ENCODE measurements at places on chromosomes 13 and 19.

GRCh38 chr13:81563091-81563490 lies 1222.2 kb upstream of the SPRY2 start:
- no peak for DNase-seq

DNA sequence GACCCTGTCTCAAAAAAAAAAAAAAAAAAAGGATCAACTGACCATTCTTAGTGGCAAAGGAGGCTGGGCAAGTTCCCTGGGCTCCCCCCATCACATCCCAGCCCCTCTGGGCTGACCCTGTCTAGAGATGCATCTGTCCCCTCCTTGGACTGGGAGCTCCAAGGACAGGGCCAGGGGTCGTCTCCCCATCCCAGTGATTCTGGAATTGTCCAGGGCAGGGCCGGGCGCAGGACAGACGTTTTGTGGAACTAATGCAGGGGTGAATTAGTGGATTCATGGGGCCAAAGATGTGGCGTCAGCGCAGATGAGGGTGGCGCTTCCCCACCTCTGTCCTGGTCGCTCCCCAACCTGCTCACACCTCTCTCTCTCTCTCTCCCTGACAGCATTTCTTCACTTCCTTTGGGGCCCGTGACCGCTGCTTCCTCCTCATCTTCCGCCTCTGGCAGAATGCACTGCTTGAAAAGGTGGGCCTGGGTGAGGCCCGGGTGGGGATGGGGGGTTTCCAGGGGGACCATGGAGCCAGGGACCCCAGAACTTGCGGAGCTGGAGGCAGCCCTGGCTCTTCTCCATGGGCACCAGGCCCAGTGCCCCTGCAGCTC lies 11.1 kb downstream of the GRAMD1A start:
- DNase-seq, result no peak

- DNase-seq, result no peak
These were observed 4.1 kb downstream of the TECR start for GRCh38 chr19:14533450-14533849.

DNA sequence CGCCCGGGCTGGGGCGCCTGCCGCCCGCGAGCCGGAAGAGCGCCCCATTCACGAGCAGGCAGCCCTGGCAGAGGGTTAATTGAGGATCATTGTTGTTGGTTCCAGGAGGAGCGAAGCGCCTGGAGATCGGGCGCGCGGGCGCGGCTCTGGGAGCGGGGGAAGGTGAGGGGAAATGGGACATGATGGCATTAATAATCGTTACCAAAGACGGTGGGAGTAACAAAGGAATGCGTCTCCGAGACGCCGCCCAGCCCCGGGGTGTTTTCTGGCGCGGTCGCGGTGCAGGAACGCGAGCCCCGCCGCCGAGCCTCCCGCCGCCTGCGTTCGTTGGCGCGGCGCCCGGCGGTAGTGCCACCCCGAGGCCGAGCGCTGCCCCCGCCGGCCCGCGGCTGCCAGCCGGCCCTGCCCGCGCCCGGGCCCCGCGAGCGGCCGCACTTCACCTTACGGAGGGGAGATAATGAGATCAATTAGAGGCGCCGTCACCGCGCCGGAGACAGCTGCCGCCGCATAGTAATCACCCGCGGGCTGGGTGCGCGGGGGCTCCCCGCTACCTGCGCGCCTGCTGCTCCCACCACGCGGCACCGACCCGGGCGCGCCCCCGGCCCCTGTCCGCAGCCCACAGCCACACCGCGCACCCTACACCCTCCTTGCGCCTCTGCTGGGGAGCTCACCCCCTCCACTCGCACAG lies 2.8 kb downstream of the ZNF536 start:
- no peak for DNase-seq

DNA sequence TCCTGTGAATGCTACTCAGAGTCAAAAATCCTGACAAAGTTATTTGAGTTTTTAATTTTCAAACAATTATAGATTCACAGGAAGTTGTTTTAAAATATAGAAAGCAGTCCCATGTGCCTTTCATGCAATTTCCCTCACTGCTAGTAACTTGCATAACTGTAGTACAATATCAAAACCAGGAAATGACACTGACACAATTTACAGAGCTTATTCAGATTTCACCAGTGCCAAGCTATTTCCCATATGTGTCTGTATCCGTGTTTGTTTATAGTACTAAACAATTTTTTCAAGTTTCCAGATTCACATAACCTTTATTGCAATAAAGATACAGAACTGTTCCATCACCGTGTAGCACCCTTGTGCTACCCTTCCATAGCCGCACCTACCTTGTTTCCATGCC lies 934.6 kb downstream of the PCDH17 start:
- DNase-seq, result no peak

DNA sequence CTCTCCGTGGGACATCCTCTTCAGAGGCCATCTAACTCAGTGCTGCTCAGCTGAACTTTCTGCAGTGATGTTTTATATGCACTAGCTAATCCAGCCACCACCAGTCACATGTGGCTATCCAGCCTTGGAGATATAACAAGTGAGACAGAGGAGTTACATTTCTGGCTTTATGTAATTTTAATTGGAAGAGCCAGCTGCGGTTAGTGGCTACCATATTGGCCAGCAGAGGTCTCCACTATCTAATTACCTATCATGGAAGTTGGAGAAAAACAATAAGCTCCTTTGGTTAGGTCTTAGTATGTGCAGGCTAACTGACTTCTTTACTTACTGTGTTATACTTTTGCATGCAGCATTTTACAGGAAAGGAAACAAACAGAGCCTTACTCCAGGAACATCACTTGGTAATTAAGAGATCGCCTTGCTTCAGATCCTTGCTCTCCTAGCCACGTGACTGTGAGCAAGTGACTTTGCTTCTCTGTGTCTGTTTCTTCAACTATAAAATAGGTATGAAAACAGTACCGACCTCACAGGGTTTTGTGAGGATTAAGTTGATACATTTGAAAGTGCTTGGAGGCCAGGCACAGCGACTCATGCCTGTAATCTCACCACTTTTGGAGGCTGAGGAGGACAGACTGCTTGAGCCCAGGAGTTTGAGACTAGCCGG lies 1.6 kb upstream of the KLK10 start:
- peak; percentile 57 for DNase-seq

- DNase-seq, result peak; percentile 5
These were observed 5.0 kb upstream of the MTIF3 start for GRCh38 chr13:27455331-27455855.

GRCh38 chr19:29896802-29897201 lies 45.2 kb upstream of the URI1 start:
- no peak for DNase-seq

- peak; percentile 97 for DNase-seq
These were observed 4.9 kb downstream of the ARHGEF1 start for GRCh38 chr19:41887711-41888382.

GRCh38 chr13:100673376-100673712 lies 1.3 kb downstream of the TMTC4 start:
- no peak for DNase-seq

DNA sequence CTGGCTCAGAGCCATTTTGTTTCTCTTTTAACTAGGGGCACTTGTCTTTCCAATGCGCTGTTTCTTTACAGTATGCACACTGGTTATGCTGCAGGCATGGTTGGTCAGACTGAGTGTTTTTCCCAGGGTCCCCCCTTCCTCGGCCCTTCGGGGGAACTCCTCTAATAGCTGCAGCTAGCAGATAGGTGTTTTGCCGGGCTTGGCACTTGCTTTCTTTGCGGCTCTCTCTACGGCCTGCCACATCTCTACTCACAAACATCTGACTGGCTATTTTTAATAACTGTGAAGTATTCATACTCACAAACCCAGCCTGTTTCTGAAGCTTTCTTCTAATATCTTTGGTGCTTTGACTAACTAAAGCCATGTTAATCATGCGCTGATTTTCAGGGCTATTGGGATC lies 89.4 kb downstream of the SLC25A15 start:
- no peak for DNase-seq

DNA sequence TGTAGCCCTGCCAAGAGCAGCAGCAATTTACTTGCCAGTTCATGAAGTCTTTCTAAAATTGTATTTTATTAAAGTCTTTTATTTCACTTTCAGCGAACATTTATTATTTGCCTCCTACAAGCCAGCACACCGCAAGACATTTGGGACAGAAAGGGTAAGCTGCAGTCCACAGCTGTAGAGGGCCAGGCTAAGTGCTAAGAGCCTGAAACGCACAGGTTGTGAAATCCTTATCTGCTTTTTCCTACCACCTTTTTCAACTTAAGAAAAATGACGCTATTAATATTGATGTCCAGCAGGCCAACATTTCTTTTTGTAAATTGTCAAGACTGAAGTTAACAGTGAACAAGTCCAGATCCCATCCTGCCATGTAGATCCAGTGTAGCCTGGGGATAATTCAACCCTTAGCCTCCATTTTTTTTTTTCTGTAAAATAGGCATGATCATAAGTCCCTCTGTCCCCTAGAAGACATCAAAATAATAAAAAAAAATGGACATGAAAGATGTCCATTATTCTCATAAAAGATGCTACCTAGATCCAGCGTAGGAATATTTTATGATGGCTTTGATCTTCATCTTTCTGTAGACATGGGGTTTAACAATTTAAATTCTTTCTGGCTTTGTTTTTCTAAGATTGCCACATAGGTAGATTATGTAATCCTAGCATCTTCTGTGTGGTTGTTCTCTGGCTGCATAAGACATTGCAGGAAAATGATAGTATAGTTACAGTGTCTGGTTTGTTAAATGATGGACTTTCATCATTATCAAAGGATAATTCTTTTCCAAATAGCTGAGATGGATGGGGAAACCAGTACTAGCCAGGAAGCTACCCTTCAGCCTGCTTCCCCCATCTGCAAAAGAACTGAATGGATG lies 128.4 kb downstream of the SHISA2 start:
- no peak for DNase-seq

Data from M059J (cell line).